ENCODE measurements at places on chromosomes 12 and 14. TPM values are rescaled to one million over a fixed set of nuclear protein-coding genes. Genes with fewer than 3 reads are reported as not detected.

The OR4E2 gene
- not detected for total RNA-seq

The SAMD15 gene
- total RNA-seq: 0.08 TPM

The GIT2 gene
- total RNA-seq: 47.1 TPM

The SGPP1 gene
- total RNA-seq: 5.4 TPM

The OTUB2 gene
- total RNA-seq: 0.35 TPM

The C3AR1 gene
- 9.0 TPM for total RNA-seq
